Neural crest cell (in vitro differentiated cells): ENCODE measurements at places on chromosomes 7 and 10. TPM values are rescaled to one million over a fixed set of nuclear protein-coding genes. Genes with fewer than 3 reads are reported as not detected.

DNA sequence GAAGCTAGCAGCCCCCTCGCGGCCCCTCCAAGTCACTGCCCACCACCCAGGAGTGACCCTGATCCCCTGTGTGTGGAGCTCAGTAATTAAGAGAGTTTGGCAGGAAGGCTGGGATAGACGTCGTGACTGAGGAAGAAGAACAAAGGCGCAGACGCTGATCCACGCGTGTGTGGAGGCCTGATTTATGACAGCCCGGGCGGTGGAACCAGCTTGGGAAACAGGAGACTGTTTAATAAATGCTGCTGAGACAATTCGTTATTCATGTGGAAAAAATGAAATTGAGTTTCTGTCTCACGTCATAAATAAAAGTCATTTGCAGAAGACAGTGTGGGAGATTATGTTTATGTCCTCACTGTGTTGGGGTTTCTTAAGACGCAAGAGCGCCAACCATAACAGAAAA lies 130.8 kb downstream of the ELFN1 start:
- no peak for DNase-seq

DNA sequence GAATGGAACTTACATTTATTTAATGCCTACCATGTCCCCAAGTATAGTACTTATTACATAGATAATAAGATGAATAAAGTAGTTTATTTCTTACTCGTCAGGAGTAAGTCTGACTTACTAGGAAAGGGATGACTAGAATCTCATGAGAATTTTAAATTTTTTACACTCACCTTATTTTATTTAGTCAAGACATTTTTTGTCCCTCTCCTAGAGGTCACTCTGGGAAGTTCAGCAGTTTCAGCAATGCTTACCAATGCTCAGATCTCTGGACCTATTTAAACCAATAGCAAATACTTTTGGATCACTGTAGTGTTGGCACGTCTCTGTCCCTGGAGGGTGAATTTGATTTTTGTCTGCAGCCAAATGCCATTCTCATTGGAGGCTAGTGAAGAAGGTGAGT lies 10.7 kb upstream of the ACTA2 start:
- DNase-seq = no peak

Gene CALML3
- not detected in 2 replicates for total RNA-seq

- DNase-seq = no peak
Observed at GRCh38 chr10:80524190-80524909, 13.4 kb upstream of the SH2D4B start.

Gene LRRTM3
- total RNA-seq = 2.3 and 2.8 TPM in 2 replicates

DNA sequence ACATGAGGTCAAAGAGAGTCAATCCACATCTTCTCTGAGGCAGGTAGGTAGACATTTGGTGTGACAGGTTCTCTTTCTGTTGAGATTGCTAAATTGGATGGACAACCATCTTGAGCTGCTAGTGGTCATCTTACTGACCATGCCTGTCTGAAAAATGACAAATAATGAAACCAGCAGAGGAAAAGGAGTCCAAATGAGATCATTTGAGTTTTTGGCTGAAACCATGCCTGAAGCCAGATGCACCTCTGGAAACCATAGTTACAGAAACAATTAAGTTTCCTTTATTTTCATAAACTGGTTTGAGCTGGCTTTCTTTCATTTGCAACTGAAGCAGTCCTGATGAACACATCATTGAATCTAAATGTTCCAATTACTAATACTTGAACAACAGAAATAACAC lies 100.6 kb downstream of the ZNF438 start:
- DNase-seq = no peak

DNA sequence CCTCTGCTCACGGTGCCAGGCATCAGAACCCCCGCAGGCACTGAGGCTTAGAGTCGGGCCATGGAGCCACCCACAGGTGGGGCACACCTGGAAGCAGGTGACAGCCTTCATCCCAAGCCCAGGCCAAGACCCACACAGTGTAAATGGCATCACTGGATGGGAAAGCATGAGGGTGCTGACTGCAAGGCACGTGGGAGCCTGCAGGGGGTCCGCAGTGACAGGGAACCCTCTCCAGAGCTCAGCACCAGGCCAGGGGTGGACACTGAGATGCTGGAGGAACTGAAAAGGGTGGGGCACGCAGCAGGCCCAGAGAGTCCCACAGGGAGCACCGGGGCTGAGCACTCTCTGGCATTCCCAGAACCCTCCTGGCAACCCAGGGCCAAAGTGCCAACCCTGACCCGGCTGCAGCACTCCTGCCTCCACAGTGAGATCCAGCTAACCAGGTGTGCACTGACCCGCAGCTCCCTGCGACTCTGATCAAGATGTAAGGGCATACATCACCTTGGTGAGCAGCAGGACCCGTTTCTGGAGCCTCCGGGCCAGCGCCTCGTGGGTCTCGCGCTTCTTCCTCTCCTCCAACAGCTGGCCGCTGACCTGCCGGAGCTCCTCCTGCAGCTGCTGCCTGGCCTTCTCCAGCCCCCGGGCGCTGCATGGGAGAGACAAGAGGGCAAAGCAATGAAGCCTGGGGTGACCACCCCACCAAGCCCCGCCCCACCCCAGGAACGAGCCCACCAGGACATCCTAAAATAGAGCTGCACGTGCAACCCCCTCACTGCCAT lies 163.9 kb downstream of the MAD1L1 start:
- peak; percentile 9 for DNase-seq

- DNase-seq = no peak
Observed at GRCh38 chr7:48150086-48150485, 21.2 kb upstream of the ABCA13 start.

DNA sequence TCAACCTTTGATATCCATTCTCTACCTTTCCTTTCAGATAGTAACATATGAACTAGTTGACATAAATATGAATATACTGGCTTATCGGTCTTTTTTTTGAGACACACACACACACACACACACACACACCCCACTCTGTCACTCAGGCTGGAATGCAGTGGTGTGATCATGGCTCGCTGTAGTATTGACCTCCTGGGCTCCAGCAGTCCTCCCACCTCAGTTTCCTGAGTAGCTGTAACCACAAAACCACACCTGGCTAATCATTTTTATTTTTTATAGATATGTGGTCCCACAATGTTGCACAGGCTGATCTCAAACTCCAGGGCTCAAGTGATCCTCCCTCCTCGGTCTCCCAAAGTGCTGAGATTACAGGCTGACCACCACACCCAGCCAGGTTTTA lies 14.2 kb upstream of the NT5C3A start:
- DNase-seq = no peak

GRCh38 chr7:143987513-143987912 lies 12.6 kb upstream of the OR6B1 start:
- no peak for DNase-seq

GRCh38 chr10:32050177-32050576 lies 6.0 kb downstream of the KIF5B start:
- no peak for DNase-seq

Gene SFMBT2
- total RNA-seq = 7.0 and 8.8 TPM in 2 replicates

DNA sequence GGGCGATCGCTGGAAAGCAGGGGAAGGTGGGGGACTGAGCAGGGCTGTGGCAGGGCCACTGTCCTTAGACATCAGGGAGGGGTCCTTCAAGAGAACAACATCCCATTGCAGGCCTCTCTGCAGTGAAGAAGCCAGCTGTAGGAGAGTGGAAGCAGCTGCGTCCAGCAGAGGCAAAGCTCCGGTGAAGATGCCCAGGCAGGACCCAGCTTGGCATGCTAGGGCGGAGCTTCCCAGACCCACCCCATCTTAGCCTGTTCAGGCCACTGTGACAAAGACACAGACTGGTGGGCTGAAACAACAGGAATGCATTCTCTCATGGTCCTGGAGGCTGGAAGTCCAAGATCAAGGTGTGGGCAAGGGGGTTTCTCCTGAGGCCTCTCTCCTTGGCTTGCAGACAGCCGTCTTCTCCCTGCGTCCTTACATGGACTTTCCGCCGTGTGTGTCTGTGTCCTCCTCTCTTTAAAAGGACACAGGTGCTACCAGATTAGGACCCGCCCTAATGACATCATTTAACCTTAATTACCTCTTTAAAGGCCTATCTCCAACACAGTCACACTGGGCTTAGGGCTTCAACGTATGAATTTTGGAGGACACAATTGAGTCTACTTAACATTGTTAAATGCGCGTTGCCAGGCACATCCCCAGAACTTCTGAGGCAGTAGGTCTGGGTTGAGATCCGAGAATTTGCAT lies 178.1 kb upstream of the GRB10 start:
- no peak for DNase-seq

- no peak for DNase-seq
Observed at GRCh38 chr7:142356166-142356565, 98.3 kb upstream of the PRSS58 start.

Gene LFNG
- 39.0 and 44.9 TPM in 2 replicates for total RNA-seq

GRCh38 chr7:40500219-40500618 lies 365.4 kb downstream of the SUGCT start:
- no peak for DNase-seq

Gene INHBA
- 0.07 TPM in 1 of 2 replicates, not detected in the other for total RNA-seq

- peak; percentile 72 for DNase-seq
Observed at GRCh38 chr7:73734619-73735527, 3.7 kb downstream of the ABHD11 start.
